ENCODE measurements at places on chromosomes 1 and 21.

DNA sequence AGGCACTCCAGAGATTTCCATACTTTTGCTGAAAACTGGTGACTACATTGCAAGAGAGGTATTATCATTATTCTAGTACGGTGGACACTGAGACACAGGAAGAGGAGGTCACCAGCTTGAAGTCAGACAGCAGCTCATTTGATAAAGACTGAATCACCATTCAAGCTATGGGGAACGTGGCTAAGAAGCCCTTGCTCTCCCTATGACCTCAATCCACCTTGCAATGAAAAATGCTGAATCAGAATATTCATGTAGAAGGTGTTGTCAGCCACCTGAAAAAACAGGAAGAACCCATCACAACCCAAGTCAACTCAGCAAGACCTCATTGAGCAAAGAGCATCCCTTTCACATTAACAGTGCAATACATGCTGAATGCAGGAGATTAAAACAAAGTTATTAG lies 59.0 kb upstream of the FGGY start:
- no peak for DNase-seq

DNA sequence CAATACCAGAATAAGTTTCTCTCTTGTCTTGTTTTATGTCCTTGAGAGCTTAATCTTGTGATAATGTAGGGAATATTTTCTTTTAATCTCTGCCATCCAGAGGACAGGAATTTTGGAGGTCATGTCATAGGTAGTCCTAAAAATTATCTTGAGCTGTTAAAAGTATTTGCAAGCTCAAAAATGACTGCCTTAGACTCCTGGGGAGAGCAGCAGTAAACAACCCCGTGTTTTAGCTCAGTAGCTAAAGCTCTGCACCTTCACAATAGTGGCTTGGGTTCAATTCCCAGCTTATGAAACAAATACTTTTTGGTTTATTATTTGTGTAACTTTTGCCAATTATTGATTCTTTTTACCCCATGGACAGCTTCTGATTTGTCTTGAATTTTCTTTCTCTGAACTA lies 99.4 kb upstream of the OLFM3 start:
- DNase-seq = no peak

GRCh38 chr1:239930686-239931262 lies 160.9 kb upstream of the FMN2 start:
- DNase-seq = no peak

DNA sequence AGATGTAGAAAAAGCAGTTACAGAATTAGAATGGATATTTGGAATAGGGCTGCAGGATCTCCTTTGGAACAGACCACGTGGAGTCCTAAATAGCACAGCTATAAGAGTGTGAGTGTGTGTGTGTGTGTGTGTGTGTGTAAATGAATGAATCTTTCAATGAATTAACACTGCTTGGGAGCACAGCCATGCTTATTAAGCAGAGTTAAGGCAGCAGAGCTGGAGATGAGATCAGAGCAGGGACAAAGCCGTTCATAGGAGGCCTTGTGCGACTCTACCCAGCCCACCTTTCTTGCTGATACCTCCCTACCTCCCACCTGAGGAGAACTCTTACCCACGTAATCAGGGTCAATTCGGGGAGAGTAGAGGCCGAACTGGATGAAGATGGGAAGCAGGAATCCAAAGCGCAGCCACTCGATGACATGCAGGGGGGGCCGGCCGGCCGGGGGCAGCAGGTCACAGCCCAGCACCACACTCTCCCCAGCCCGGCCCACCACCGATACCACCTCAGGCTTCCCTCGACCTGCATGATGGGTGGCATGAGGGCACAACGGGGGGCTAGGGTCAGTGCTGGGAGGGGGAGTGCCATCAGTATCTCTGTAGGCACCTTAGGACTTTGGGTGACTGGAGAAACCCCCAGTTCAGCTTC lies 2.7 kb downstream of the IGSF9 start:
- no peak for DNase-seq

- no peak for DNase-seq
These were observed 184.0 kb downstream of the VPS13D start for GRCh38 chr1:12413664-12414410.

GRCh38 chr1:202638019-202638700 lies 72.1 kb downstream of the SYT2 start:
- no peak for DNase-seq

DNA sequence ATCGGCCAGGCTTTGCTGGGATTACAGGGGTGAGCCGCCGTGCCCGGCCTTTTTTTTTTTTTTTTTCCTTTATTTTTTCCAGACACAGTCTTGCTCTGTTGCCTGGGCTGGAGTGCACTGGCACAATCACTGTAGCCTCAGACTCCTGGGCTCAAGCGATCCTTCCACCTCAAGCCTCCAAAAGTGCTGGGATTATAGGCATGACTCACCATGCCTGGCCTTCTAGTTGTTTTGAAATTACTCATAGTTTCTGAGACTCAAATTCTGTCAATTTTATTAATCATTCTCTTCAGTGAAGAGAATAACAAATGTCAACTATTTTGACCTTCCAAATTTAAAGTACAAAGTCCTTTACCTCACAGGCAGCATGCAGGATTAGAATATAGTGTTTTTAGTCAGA lies 374.5 kb downstream of the PLA2G4A start:
- DNase-seq = no peak

- peak; percentile 68 for DNase-seq
These were observed at the start of gene ZFYVE9 for GRCh38 chr1:52141513-52142219. Gene ZFYVE9 (plus strand): TSS chr1:52142089. CDS start chr1:52233207, 91,118 bp downstream.

DNA sequence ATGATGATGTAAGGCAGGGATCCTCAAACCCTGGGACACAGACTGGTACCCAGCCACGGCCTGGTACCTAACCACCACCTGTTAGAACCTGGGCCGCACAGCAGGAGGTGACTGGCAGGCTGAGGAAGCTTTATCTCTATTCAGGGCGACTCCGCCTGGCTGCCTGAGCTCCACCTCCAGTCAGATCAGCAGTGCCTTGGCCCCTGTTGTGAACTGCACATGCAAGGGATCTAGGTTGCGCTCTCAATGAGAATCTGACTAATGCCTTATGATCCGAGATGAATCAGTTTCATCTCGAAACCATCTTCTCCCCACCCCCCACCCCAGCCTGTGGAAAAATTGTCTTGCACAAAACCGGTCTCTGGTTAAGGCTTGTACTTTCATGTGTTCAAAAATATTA lies 4.2 kb downstream of the RNPC3 start:
- DNase-seq = no peak

- peak; percentile 77 for DNase-seq
These were observed 53.3 kb upstream of the SYT14 start for GRCh38 chr1:209884665-209885117.

DNA sequence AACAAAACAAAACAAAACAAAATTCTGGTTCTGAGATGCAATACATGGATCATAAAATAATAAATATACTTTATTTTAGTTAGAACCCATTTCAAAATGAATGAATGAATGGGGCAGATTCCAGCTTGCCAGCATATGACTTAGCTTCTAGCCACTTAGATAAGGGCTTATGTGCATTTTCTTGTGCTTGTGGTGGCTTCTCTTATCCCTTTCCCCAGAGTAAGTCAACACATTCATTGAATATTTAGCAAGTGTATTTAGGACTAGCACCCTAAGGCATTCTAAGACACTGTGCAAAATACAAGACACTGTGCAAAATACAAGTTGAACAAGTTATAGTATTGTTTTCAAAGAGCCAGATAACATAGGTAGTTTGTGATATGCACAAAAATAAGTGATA lies 4.7 kb downstream of the ADIPOR1 start:
- DNase-seq = no peak

DNA sequence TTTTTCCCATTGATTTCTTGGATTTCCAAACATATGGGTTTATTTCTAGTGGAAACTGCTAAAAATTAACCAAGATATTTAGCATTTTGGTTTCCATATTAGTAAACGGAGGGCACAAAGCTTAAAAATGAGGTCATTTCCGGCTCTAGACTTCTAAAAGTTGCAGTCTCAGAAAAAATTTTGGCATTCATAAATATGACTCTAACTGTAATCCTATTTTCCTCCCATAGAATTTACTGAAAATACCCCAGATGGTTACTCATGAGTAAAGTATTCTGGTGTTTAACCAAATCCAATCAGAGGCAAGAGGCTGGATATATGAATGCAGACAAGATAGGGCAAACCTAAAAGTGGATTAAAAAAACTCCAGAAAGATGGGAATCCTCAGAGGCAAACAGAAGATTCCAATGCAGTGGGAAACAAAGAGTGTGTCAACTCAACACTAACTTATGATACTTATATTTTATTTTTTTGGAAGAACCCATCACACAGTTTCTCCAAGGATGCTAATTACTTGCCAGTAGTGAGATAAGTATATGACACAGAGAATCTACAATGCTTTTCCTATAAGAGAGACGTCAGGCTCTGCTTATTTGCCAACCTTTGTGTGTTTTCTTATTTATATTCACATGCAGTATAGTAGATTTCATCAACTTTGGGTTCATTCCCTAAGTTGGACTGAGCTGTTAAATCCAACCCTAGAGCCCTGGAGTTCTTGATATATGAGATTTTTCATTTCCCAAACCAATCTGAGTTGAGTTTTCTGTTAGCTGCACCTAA lies 90.1 kb upstream of the BCL10 start:
- no peak for DNase-seq

GRCh38 chr1:12448746-12449177 lies 169.2 kb downstream of the DHRS3 start:
- no peak for DNase-seq

DNA sequence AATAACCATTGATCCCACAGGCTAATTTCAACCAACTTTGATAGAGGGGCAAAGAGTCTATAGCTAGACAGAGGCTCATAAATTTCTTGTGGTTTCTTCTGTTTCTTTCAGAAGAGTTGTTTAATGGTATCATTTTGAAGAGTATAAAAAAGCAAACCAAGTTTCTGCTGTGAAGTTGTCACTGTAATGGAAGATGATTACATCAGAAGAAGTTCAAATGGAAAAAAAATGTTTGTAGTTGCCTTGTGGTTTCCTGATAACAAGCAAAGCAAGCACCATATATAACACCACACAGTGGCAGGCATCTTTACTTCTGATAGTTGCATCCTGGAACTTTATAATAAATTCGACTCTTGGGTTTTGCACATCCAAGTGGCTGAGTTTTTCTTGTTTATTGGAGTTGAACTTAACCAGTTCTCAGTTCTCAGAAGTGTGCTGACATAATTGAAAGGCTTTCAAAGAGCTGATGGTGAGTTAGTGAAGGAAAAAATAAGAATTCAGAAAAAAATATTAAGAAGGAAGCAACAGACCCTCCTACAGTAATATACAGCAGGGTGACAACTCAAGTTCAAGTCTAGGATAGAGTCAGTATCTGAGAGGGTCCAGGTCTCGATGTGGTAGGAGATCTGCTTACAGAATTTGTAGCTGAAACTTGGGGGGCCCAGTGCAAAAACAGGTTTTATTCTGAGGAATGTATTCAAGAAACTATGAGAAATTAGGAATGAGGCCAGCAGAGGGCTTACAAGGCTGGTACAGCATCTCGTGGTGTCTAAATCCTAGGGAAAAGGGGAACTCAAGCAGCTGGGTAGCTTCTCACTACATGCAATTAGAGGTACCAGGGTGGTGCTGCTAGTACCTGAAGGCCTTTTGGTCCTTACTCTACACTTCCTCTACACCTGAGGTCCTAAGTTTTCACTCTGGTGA lies 123.5 kb downstream of the CRB1 start:
- no peak for DNase-seq

GRCh38 chr21:43676391-43676790 lies 17.0 kb downstream of the RRP1B start:
- DNase-seq = no peak

DNA sequence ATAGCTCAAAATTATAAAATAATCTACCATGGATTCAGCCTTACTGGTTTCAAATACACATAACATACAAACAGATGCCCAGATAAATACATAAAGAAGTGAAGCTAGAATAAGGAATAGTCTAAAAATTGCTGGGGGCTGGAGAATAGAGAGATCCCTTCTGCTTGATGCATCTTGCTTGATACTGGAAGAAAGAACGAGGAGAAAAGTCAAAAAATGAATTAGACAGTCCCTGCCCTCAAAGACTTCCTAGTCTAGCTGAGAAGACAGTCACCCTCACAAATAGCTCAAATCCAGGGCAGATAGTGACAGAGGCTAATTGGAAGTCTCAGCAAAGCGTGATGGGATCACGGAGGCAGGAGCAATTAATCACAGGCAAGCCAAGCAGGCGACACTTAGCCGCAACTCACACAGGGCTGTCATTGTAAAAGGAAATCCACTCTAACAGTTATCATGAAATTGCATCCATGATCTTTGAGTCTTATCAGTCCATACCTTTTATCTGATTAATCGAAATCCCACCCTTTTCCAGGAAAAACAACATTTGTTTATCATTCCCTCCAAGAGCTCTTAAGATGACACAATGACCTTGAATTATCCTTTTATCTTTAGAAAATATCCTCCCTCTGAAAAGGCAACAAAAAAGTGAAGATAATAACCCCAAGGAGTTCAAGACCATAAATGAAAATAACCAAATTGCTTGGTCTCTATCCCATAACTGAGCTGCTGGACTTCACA lies 59.7 kb upstream of the TIAM1 start:
- no peak for DNase-seq

- no peak for DNase-seq
These were observed 163.1 kb downstream of the DYRK1A start for GRCh38 chr21:37529649-37530048.

DNA sequence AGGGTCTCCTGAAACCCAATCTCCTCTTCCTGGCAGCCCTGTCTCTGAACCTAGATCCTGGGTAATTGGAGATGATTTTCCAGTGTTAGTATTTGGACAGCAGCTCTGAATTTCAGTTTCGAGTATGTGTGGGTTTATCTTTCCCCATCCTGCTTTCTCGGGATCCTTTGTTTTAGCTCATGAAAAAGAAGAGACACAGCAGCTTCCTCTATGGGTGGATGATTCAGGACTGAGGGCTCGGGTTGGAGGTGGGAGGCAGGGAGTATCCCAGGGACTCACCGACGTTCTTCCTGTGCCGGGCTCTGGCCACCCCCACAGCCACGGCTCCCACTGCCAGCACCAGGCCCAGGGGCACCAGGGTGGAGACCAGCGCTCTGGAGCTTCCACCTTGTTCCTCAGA lies 10.4 kb upstream of the FCMR start:
- DNase-seq = no peak

GRCh38 chr1:8764293-8764937 lies 53.0 kb downstream of the RERE start:
- no peak for DNase-seq

- DNase-seq = no peak
These were observed 18.8 kb downstream of the KIF26B start for GRCh38 chr1:245173446-245174211.

- peak; percentile 61 for DNase-seq
These were observed 58.1 kb downstream of the PRKCZ start for GRCh38 chr1:2108213-2108876.

DNA sequence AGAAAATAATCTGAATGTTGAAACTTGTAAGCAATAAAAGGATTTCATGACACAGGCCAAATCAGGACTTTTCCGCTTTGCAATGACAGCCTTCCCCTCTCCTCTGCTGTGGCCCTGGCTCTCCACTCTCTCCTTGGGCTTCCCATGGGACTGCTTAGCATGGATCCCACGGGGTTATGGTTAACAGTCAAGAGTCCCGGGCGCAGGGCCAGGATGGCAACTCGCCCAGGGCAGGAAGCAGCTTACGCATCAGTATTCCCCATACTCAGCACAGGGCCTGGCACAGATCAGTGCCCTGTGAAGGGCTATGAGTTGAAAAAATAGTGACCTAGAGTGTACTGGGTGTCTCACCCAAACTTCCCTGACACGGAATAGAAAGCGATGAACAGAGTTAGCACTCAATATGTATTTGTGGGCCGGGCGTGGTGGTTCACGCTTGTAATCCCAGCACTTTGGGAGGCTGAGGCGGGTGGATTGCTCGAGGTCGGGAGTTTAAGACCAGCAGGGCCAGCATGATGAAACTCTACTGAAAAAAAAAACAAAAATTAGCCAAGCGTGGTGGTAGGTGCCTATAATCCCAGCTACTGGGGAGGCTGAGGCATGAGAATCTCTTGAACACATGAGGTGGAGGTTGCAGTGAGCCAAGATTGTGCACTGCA lies 29.1 kb upstream of the GRHL3 start:
- peak; percentile 88 for DNase-seq

Measured in RWPE2 (cell line).